Activated naive CD8-positive, alpha-beta T cell treated with anti-CD3 and anti-CD28 coated beads, Interleukin-2, amount 50 U/mL, for 16 hours (primary cell): ENCODE measurements at places on chromosomes 2 and 18.

- no peak for DNase-seq
Measured at GRCh38 chr2:120239488-120240287, 13.0 kb upstream of the RALB start.

- DNase-seq = no peak
Measured at GRCh38 chr2:60423505-60423904, 129.9 kb downstream of the BCL11A start.

GRCh38 chr18:62426191-62426488 is 96.7 kb upstream of the ZCCHC2 start:
- DNase-seq = no peak

- DNase-seq = no peak
Measured at GRCh38 chr2:150476809-150477302, 10.6 kb downstream of the RND3 start.

DNA sequence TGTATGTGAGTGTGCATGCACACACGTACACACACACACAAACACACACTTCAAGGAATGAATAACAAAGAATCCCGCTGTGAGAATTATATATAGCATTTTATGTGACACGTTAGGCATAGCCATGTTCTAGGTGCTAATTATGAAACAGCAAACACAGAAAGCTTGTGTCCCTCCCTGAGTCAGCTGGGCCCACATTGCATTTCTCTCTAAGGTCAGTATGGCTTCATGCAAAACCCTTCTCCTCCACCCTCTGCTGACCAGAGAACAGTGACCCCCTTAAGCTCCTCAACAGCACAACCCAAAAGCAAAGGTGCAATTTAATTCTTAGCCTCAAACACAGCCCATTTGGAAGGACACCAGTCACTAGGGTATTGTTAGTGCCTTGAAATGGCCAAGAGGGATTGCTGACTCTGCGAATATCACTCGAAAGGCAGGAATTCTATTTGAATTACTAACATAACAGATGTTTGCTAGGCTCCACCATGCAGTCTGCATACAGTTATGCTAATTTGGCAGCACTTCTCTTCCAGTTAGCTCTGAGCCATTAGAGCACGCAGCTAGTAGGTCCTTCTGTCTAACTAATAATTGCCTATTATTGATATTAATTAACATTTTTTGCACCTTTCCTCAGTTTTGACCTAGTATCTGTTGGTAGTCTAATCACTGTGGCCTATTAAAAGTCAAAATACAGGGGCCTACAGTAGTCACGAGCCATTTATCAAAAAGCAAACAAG is 149.0 kb downstream of the LNPK start:
- DNase-seq = no peak

DNA sequence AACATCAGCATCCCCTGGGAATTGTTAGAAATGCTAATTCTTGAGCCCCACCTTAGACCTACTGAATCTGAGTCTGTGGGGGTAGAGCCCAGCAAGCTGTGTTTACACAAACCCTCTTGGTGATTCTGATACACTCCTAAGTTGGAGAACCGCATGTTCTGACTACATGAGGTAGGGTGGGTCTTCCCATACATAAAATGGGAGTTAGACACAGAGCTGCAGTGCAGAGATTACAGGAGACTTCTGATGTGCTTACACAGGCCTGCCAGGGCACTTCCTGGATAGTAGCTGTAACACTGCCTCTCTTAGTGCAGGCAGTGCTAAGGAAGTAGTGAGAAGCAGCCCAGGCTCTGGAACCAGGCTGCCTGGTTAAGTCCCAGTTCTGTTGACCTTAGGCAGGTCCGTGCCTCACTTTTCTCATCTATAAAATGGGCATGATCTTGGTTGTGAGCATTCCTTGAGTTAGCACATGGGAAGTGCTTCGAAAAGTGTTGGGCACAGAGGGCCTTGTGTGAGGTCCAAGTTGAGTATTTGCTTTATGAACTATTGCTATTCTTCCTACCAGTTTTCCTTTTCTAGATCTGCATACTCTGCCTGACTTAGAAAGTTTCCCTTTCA is 67.3 kb downstream of the GLI2 start:
- DNase-seq = no peak

DNA sequence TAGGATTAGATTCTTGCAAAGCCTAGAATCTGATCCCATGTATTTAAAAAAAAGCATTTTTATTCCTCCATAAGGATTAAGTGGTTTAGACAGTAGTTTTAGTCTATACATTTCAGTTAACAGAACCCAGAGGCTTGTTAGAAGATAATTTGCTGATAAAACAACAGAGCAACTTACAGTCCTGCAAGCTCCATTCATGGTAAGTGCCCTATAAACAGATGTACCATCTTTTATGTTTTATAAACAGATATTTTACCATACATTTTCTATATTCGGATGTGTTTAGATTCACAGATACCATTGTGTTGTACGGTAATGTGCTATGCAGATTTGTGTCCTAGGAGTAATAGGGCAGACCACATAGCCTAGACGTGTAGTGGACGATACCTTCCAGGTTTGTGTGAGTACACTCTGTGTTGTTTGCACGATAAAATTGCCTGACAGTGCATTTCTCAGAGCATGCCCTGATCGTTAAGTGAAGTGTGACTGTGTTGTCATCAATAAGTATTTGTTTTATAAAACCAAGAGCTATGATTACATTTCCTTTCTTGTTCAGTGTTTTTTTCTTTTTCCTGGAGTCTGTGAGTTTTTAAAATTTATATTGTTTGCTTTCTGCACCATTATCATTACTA is 54.2 kb downstream of the CERS6 start:
- no peak for DNase-seq

DNA sequence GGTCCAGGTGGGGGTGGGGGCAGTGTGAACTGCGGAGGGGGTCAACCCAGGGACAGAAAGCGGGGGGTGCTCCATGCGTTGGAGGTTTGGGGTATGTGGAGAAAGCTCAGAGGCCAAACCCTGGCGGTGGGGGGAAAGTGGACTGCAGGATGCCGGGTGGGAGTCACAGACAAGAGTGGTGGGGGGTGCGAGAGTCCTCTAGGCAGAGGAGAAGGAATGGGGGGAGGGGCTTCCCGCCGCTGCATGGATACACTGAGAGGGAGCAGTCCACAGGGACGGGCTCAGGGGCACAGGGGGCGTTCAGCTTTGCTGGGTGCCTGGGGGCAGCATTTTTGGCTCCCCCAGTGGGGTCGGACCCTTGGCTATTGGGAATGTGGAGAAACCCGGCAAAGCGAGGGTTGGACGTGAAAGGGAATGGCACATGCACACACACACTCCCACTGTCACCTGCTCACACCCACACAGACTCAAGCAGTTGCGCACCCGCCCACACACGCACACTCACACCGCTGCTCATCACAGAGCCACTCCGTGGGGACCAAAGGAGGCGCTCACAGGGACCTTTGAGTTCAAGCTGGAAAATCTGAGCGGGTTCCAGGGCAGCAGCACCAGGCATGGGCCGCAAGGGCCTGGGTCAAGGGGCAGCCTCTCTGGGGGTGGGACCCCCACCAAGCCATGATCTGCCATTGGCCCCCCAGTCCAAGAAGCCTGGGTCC is 7.7 kb downstream of the GBX2 start:
- no peak for DNase-seq

DNA sequence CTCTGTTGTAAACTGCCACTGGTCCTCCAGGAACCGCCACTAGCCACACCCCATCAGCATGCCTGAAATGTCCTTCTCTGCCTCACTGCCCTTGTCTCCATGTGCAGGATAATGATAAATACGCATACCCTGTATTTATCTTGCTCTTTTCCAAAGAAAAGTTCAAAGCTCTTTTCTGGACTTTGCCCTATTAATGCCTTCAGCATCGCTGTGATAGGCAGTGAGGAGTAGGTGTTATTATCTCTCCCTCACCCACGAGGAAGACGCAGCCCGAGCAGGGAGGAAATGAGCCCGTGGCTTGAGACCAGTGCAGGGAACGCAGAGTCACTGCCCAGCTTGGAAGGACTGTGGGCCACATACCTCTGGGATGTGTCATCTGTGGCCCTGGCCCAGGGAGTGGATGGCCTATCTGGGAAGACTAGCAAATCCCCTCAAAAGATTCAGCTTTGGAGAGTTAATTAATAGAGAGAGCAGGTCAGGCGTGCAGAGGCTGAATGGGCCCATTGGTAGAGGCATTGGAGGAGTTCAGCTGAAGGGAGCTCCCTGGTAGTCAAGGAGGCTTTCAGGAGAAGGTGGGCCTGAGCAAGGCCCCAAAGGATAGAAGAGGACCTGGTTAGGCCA is 39.5 kb upstream of the MCFD2 start:
- no peak for DNase-seq

DNA sequence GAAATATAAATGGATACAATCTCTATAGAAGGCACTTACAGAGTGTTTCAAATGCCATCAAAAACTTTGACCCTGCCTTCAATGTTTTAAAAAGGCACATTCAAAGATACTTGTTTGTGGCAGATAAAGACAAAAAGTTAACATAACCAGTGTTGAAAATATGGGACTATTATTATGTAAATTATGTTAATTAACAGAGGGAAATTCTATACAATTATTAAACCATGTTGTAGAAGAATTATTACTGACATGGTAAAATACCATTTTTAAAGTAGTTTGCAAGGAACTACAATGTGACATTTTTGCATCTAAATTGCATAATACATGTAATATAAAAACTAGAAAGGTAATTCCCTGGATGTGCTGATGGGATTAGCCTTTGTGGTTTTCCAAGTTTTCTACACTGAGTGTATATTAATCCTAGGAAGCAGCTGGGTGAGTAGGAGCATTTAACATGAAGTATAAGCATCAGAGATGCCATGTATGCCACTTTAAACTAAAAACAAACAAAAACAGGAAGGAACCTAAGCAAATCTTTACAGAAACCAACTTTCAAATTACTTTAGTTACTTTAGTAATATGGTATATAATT is 21.7 kb downstream of the MIB1 start:
- DNase-seq = no peak

DNA sequence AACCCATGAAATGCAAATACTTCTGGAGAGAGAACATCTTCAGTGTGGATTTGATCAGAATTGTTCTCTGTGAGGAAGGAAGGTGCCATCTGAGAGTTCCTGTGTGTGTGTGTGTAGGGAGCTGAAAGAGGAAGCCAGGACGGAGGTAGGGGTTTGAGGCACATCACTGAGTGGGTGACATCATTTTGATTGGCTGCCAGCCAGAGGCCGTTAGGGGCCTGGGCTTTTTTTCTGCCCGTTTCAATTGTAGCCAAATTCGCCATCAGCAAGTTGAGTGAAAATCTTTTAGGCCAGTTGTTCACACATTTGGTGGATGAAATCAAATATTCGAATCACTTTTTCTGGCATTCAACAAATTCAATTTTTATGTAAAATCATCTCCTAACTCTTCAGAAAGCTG is 48.9 kb downstream of the TSN start:
- DNase-seq = no peak

DNA sequence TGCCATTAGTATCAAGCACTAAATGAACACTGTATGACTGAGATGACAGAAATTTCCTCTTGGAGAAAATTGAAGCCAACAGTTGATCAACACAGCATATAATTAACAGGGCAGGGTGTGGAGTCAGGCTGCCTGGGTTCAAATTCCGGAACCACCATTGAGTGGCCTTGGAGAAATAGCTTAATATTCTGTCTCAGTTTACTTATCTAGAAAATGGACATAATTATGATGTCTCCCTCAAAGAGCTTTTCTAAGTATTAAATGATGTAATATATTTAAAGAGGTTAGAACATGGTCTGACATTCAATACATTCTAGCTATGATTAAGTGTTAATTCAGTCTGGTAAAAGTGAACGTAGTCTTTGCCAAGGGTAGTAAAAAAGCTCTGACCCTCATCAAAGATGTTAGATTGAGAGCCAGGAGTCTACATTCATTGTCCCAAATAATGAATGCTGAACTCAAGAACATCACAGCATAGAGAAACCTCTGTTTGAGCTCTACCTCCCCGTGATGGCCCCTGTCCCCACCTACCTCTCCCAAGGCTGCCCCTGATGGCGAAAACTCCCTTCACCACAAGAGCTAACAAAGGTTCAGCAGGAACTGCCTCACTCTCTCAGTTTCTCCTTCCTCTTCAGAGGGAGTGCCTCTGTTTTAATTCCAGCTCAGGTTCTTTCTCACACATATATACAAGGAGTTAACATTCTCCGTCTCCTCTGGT is 2.7 kb upstream of the VWA3B start:
- no peak for DNase-seq

GRCh38 chr2:227774011-227774624 is 28.4 kb downstream of the SCYGR8 start:
- no peak for DNase-seq

- DNase-seq = no peak
Measured at GRCh38 chr2:174632841-174633622, 35.4 kb upstream of the WIPF1 start.

GRCh38 chr2:107697385-107697784 is 129.3 kb upstream of the RGPD4 start:
- DNase-seq = no peak

DNA sequence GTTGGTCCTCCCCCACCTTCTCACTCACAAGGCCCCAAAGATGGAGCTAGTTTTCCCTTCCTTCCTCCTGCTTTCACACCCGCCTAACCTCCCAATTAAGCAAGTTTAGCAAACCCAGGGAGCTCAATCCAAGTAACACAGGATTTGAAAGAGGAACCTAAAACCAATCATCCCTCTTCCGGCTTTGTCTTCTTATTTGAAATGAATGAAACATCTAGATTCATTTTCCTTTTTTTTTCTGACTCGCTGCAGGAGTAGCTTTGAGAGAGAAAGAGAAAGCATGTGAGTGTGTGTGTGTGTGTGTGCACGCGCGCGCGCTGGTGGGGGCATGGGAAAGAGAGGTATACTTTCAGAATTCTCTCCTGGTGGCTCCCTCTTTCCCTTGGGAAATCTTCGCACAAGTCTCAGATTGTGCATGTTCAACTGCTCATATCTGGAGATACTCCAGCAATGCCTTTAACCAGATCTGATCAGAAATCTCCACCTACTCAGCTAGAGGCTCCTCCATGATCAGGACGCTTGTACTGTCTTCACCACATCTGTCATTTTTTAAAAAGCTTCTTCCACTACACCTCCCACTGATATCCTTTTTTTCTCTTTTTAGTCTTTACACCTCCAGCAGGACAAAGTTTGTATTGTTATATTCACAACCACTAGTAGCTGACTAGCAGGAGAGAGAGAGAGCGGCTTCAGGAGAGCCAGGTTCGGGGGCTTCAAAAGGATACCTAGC is 1.7 kb downstream of the SLC8A1 start:
- no peak for DNase-seq

DNA sequence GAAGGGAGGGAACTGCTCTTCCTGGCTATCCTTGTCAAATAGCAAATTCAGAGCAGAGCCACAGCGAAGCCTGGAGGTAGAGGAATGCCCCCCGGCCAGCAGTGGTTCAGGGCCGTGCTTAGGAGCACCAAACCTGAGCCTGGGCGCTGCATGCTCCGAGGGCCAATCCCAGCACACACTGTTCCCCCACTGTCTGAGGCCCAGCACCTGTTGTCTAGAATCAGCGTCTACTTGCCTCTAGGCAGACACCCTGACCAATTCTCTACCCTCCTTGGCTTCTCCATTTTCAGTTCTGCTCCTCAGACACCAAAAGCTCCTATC is 177.6 kb upstream of the PKDCC start:
- DNase-seq = no peak

DNA sequence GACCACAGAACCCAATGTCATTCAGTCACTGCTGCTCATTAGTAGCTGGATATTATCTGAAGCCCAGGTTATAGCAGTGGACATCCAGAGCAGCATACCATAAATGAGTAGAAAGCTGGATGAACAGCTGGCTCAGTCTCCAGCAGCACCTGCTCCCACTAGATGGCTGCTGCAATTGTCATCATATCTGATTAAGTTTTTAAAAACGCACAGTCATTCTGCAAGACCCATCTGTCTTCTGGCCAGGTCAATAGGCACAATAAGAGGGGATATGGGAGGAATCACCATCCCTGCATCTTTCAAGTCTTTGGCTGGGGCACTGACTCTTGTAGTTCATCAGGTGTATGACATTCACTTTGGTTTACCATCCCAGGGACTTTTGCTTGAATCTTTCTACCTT is 55.1 kb upstream of the XDH start:
- no peak for DNase-seq
